Uterus (tissue), 4 donors: ENCODE measurements at places on chromosomes 11 and 22.
A peak's percentile ranks its signal among the peaks of the same experiment; 100 is the strongest.

DNA sequence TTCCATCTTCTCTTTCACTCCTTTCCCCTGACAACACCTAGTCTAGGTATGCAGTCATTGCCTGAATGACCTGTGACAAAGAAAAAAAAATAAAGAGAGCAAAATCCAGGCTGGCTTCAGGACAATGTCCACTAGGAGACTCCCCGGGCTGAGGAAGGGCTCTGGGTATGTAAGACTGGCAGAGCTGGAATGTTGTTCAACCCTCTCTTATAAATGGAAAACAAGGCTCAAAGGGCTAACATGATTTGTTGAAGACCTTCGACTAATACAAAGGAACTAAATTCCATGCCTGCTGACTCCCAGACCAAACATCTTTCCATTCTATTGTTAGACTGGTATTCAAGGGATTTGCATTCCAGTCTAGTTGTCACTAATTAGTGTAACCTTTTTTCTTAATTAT, 122.2 kb downstream of the ARL14EP start:
- no peak overlapping the region for H3K27ac ChIP-seq
- H3K36me3 ChIP-seq = no peaks in the 10 kb centered on the region
- no peak overlapping the region for H3K4me3 ChIP-seq
- no peaks in the 10 kb centered on the region for H3K4me1 ChIP-seq

DNA sequence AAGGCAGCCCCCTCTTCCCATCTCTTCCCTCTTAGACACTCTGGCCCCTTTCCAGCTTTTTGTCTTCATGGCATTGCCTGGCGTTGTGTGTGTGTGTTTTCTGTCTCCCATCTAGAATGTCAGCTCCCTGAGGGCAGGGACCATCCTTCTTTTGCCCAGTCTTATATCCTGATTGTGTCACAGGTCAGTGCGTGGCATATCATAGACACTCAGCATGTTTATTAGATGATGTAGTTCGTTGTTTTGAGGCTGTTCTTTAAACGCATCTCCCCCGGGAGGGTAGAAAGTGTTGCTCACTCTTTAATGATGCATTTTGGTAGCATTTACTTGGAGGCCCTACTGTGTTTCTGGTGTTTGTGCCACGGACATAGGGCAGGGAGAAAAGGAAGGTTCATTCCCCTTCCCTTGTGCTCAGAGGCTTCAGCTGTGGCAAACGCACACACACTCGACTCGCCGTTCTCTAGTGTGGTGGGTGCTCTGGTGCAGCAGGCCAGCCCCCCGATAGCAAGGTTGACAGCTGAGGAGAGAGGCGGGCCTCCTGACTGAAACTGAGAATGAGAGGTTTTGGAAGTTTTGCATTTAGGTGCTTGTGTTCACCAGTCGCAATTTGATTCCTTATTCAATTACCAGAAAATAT, 60.2 kb downstream of the TNRC6B start:
- no peak for DNase-seq
- peak overlapping the region; percentile 44 for H3K27ac ChIP-seq
- peaks cover 5% of the 10 kb centered on the region for H3K4me1 ChIP-seq

- H3K27me3 ChIP-seq = no peaks in the 10 kb centered on the region
- peak; percentile 53 for DNase-seq
- no peak overlapping the region for H3K27ac ChIP-seq
- no peaks in the 10 kb centered on the region for H3K36me3 ChIP-seq
- peak overlapping the region; percentile 61 for H3K4me3 ChIP-seq
- no peaks in the 10 kb centered on the region for H3K4me1 ChIP-seq
Observed at GRCh38 chr22:46576556-46577367, 39.3 kb upstream of the CELSR1 start.

- no peak for DNase-seq
- H3K4me1 ChIP-seq = no peaks in the 10 kb centered on the region
- no peaks in the 10 kb centered on the region for H3K27me3 ChIP-seq
- no peaks in the 10 kb centered on the region for H3K36me3 ChIP-seq
- no peak overlapping the region for H3K27ac ChIP-seq
Observed at GRCh38 chr11:88360141-88360540, 22.6 kb upstream of the CTSC start.

DNA sequence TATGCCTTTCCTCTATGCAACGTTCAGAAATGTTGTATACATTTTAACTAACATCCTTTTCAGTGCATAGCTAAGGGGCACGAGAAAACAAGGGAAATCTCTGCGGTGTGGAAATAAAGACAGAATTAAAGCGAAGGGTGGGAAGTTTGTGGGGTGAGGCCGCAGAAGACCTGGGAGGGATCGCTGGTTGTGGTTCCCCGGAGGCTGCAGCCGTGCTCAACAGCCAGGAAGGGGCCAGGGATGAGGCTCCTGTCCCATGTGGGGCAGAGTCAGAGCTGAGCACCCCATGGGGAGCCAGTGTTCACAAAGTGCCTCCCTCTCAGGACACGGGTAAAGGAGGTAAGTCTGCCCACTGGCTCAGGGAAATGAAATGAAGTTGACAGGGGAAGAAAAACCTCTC, 67.5 kb downstream of the MYEOV start:
- DNase-seq = no peak
- no peaks in the 10 kb centered on the region for H3K27me3 ChIP-seq
- no peak overlapping the region for H3K27ac ChIP-seq
- no peak overlapping the region for H3K4me3 ChIP-seq
- H3K36me3 ChIP-seq = no peaks in the 10 kb centered on the region
- H3K4me1 ChIP-seq = no peaks in the 10 kb centered on the region
